ENCODE measurements at places on chromosomes 7 and 10.

DNA sequence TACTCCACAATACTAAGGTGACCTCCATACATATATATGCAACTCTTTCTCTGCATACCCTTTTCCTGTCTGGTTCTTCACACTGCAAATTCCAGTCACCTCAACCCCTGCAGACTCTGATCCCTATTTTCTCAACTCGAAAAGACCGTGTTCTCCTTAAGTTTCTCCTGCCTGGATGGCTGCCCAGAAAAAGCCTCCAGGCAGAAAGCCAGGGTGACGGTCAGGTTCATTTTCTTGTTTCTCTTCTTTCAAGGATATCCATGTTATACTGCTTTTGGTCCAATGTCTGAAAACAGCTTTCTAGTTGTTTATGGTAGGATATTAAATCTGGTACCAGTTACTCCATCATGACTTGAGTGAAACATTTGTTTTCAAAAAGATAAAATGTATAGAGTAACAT, 267.8 kb upstream of the MYO3A start:
- DNase-seq, result no peak

GRCh38 chr7:74633451-74633921, 24.0 kb upstream of the GTF2I start:
- DNase-seq, result no peak

GRCh38 chr10:6542999-6543430, 37.1 kb downstream of the PRKCQ start:
- DNase-seq, result no peak

GRCh38 chr7:151394076-151395035, 15.5 kb downstream of the WDR86 start:
- DNase-seq, result peak; percentile 56

DNA sequence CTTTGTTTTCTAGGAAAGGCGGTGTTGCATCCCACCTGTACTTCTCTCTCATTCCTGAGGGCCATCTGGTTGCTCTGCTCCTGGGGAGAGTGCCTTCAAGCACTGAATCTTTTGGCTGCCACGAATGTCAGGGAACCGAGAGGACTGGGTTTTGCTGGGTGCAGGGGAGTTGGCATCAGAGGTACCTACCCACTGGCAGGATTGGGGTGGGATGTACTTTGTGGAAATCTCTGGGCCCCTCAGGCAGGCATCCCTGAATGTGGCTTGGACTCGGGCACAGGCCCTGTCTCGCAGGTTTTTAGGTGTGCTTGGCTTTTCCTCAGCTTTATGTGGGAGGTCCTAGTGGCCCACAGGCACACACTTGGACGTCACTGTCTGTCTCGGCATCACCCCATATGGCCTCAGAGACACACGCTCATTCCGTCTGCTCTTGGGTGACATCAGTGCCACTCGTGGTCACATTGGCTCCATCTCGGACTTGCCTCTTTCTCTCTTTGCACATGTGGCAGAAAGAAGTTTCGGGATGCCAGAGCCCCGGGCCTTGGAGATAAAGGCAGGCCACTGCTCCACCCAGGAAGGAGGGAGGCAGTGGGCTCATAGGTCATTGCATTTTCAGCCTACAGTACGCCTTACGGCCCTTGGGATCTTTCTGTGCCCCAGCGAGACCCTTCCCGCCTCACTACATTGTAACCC, 325.6 kb downstream of the ZNF716 start:
- DNase-seq, result no peak

GRCh38 chr10:65518379-65518778, 1407.5 kb upstream of the LRRTM3 start:
- no peak for DNase-seq

- DNase-seq, result no peak
These were observed 19.6 kb upstream of the ADD3 start for GRCh38 chr10:109988212-109988596.

DNA sequence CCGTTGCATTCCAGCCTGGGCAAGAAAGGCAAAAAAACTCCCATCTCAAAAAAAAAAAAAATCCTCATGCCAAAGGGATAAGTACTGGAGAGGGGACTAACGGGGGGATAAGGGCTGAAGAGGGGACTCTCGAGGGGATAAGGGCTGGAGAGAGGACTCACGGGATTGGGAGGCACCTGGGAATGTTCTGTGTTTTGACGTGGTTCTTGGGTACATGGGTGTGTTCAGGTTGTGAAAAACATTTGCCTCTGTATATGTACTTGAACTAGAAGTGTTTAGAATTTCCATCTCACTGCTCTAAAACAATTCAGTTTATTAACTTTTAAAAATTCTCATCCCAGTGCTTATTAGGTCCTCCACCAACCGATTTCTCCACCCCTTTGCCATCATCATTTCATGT, 4.5 kb downstream of the FKBP6 start:
- no peak for DNase-seq
